Fibroblast of skin of abdomen (primary cell): ENCODE measurements at places on chromosomes 7 and 10.

GRCh38 chr10:43902842-43903241, 254.2 kb upstream of the ZNF32 start:
- no peak for DNase-seq

- peak; percentile 1 for DNase-seq
These were observed 75.6 kb downstream of the POM121L12 start for GRCh38 chr7:53111031-53111430.

DNA sequence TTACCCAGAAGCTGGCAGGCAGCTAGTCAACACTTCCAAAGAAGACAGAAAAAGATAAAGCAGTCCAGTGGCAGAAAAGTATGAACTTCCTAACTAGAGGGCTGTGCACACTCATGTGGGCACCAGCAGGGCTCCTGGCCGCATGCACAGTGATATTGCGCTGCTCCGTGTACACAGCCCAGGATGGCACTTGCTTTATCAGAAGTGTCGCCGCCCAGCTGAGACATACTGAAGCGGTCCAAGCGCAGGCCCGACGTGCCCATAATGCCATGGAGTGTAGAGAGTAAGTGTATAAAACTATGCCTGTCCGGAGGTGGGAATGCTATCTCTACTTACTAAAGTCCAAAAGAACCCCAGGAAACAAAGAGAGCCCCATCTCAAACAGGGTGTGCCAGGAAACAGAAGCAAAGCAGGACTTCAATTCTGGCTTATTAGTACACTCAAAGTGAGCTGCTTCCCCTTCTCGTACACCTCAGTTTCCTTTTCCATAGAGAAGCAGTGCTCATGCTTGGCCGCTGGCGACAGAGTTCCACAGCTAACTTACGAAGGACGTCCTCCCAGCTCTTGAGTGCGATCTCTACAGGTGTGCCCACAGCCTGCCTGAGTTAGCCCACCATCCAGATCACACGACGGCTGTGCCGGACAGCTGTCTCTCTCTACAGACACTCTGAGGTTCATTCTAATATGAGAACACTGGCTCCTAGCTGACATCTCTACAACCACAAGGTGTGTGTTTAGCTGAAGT, 234.3 kb downstream of the COBL start:
- DNase-seq = no peak

GRCh38 chr7:36895192-36895591, 170.9 kb upstream of the AOAH start:
- no peak for DNase-seq

- DNase-seq = peak; percentile 1
These were observed 159.9 kb upstream of the SLC25A13 start for GRCh38 chr7:96481796-96482195.

- DNase-seq = no peak
These were observed 358.8 kb downstream of the BBS9 start for GRCh38 chr7:33487998-33488682.

- DNase-seq = no peak
These were observed 102.1 kb downstream of the FOXL3 start for GRCh38 chr7:391961-392524.

DNA sequence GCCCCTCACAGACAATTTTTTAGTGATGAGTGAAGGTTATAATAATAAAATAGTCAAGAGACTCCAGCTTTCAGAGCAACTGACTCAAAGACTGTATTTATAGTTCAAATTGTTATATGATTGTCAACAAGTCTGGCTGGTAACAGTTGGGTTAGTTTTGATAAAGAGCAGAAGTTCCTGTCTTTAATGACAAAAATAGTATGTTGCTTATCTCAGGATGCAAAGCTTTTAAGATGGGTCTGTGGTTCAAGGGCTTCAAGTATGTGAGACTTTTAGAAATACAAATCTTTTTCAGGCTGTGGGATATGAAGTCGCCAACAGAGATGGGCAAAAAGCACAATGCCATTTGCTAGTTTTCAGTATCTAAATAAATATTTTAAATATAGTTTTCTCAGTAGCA, 118.4 kb downstream of the ABCA13 start:
- no peak for DNase-seq

DNA sequence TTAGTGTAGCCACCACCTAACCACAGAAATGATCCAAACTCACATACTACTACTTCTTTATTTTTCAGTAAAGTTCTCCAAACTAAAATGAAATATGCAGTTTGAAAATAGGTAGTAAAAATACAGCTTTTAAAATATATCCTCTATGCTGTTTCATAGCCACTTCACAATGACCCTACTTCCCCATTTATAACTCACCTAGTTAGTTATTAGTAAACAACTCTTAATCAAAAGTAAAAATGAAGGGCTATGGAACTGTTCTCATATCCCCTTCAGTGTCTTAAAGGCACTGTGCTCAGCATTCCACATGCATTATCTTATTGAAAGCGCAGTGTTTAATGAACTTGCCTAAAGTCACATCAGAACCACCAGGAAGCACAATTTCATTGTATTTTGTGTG, 43.5 kb downstream of the KMT2C start:
- no peak for DNase-seq

DNA sequence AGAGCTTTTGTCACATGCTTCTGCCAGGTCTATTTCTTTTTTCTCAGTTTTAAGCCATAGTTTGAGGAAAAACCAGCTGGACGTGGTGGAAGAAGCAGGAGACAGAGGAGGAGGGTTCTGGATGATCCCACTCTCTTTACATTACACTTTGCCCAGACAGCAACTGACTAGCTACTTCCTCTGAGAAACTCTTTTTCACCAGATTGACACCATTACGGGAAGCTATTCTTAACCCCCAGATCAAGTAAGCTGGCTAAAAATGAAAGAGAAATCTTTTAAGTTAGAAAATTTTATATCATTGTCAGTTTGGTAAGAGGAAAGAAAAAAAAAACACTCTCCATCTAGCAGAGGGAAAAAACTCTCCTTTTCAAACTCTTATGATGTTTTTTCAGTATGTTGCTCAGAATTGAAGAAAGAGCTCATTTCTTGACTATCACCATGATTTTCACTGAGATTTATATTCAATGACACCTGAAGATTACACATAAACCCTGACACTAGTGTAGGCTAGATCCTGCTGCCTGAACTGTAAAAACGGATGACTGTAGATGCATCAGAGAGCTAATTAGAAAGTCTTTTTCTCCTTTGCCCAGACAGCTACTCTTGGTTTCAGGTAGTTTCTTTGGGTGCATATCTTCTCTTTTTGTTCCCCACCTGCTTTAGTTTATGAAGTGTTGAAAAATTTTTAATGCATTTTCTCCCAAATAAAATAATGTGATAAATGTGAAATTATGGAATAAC, 203.1 kb downstream of the TFEC start:
- no peak for DNase-seq

- no peak for DNase-seq
These were observed 199.4 kb upstream of the PRSS58 start for GRCh38 chr7:142457146-142457703.

DNA sequence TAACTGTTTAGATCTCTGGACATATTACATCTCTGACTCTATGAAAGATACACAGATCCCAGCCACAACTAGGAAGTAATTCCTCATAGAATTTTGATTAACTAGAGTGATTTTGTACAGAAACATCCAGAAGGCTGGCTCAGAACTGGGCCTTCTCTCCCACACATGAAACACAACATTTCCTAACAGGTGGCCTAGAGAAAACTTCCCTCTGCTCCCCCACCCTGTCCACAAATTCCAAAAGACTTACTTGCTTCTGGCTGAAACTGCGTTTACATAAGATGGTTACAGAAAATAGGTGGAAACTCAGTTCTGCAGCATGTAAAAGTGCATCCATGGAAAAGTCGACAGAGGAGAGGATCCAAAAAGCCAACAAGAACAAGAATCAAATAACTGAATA, 132.9 kb downstream of the FZD1 start:
- DNase-seq = peak; percentile 27

DNA sequence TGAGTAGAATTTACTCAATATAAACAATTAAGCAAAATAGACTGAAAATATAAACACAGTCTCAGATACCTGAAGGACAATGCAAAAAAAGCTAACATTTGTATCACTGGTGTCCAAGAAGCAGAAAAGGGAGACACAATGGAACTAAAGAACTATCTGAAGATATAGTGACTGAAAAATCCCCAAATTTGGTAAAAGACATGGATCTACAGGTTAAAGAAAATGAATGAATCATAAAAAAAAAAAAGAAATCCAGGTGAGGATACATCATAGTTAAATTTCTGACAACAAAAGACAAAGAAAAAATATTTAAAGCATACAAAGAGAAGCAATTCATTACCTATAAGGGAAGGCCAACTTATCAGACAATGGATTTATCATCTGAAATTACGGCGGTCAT, 114.7 kb upstream of the PPP1R3A start:
- no peak for DNase-seq

GRCh38 chr10:124525751-124526600, 64.4 kb downstream of the LHPP start:
- DNase-seq = no peak

DNA sequence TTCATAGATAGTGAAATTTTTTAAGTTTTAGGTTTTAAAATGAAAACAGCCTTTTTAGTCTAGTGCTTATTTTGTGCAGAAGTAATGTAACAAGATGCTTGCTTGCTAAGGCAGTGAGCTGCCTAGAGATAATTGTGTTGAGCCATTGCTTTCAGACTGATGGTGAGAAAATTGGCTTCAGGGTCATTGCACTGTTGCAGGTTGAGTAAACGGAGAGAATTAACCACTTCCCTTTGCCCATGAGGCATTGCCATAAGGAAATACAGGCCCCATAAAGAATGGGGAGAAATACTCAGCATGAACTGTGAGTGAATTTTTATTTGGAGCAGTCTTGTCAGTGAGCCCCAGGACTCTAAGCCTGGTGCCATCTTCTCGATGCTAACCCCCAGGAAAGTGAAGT, 140.5 kb downstream of the LRRC4 start:
- DNase-seq = no peak

DNA sequence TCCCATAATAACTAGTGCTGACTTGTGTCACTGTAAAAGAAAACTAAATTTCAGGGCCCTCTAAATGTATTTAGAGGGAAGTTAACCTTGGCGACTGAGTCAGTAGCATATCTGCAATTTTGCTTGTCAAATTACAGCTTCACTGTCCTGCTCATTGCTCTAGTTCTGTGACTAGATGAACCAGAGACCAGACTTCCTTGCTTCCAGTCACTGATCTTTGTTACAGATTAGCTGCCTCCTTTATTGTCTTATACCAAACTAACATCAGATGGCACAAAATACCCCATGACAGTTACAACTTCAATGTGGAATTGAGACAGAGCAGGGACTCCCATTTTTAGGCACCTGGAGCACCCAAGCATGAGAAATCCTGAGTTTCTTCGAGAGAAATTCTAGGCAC, 79.9 kb upstream of the POM121L12 start:
- no peak for DNase-seq

DNA sequence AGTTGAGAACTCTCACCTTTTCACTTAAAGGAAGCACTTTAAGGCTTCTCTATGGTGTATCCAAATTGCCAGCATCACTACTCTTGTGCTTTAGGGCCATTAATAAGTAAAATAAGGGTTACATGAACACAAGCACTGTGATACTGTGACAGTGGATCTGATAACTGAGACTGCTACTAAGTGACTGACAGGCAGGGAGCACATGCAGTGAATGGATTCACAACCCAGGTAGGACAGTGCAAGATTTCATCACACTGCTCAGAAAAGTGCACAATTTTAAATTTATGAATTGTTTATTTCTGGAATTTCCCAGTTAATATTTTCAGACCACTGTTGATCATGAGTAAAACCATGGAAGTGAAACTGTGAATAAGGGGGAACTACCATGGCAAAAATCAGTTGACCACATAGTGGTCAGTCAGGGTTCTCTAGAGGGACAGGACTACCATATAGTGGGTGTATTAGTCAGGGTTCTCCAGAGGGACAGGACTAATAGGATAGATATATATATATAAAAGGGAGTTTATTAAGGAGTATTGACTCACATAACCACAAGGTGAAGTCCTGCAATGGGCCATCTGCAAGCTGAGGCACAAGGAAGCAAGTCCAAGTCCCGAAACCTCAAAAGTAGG, 20.9 kb upstream of the CYP51A1 start:
- DNase-seq = no peak

DNA sequence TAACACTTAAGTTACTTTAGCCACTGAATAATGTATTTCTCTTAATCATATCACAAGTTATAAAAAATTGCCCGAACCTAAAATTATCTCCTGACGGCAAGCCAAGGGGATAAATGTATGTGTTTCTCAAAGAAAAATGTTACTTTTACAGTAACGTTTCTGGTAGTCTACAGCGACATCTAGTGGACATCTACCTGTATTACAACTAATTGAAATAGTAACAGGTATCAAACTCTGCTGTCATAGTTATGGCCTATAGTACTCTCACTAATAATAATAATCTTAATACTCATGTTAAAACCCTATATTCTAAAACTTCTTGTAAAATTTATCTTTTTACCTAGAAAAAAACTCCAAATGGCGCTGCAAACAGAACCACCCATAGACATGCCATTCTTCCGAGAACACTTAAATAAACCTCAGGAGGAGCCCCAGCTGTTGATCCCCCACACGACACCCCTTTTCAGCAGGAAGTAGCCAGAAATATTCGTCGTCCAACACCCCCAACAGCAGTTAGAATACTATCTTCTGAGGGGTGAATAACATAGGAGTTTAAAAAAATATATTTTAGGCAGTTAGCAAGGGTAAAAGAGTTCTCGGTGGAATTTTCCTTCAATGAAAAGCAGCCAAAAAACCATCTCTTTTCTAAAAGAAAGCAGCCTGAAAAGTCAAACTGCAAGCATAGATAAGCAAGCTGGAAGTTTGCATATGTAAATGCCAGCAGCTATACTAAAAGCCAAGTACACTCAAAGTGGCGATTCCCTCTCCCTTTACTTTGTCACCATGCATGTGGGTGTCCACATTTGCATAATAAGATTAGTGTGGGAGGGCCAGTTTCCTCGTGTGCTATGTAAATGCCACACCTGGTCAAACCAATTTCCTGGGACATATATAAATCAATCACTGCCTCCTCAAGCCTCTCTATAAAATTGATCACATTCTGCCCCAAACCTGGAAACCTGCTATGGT, 40.5 kb upstream of the ZNF107 start:
- no peak for DNase-seq

GRCh38 chr10:30893208-30893607, 138.5 kb downstream of the ZNF438 start:
- no peak for DNase-seq
